ENCODE measurements at places on chromosomes 5 and 9.

- DNase-seq, result no peak
These were observed 49.6 kb downstream of the EPB41L4B start for GRCh38 chr9:109270971-109271925.

DNA sequence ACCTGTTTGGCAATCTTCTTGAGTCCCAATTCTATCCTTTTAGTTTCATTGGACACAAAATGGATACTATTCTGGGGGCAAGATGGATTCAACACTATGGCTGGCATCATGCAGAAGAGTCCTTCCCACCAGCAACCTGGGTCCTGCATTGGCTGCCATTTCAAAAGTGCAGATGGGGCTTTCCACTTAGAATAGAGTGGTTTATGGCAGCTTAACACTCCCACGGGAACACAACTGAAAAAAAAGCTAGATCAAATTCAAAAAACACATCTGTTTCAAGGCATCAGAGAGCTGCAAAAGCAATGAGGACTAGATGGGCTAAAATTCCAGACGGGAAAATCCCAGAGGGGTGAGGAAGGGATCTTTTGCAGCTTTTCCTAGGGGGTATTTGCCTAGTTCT lies 11.2 kb upstream of the HMHB1 start:
- no peak for DNase-seq

- peak; percentile 40 for DNase-seq
These were observed 4.1 kb upstream of the DNAJB5 start for GRCh38 chr9:34985311-34985899.

- no peak for DNase-seq
These were observed 84.2 kb upstream of the PTPRD start for GRCh38 chr9:10697044-10697443.

- DNase-seq, result no peak
These were observed 18.0 kb downstream of the ZNF608 start for GRCh38 chr5:124728331-124728967.

DNA sequence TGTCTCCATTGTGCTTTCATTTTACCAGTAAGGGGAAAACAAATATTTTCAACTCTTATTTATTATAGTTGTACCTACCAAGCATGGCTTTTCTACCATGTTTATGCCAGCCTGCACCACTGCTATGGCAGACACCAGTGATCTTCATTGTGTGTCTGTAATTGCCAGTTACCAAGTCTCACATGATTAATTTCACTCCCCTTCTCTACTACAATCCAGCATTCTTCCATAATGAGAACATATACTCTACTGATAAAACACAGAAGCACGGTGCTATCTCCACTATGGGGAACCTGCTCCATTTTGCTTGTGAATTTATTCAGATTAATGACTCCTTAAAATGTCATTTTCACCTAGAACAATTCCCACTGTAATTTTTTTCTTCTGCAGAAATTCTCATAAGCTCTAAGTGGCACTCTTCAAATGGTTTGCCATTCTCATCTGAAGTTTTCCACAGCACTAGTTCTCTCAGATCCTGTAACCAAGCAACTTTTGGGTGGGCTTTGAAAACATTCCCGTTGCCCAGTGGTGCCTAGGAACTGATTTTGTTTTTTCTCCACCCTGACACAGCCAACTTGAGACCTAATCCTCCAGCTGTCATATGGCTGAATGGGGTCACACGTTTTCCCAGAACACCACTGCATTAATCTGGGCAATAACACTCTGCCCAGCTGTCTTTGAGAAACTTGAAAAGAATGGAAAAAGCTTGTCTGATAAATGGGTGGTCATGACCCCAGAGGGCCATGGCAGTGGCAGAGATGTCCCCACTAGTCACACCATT lies 222.7 kb upstream of the RASEF start:
- DNase-seq, result no peak

GRCh38 chr9:86821006-86821845 lies 126.1 kb downstream of the GAS1 start:
- peak; percentile 24 for DNase-seq

- DNase-seq, result no peak
These were observed 620.5 kb downstream of the TLR4 start for GRCh38 chr9:118324706-118325105.

DNA sequence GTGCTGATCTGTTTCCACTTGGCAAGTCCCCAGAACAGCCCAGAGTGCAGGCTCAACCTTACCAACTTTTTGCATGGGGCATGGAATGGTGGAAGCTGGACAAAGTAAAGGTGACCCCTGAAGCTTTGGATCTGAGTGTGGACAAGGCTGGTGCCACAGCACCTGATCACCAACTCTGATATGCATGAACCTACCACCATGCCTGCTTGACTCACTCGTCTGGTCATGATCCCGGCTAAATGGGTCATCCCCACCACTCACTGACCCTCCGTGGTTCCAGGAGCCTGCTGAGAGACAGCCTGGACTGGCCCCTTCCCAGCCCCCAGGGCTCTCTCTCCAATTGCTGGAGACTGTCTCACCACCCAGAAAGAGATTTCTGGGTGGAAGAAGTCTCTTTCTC lies 14.4 kb upstream of the SLC22A4 start:
- no peak for DNase-seq

- peak; percentile 55 for DNase-seq
These were observed 13.3 kb downstream of the PHF2 start for GRCh38 chr9:93589688-93590087.
